ENCODE measurements at places on chromosomes 1 and 21.

- no peak for DNase-seq
Measured at GRCh38 chr1:6035719-6036118, 10.0 kb upstream of the KCNAB2 start.

GRCh38 chr1:171355727-171356126 lies 41.7 kb downstream of the FMO4 start:
- no peak for DNase-seq

DNA sequence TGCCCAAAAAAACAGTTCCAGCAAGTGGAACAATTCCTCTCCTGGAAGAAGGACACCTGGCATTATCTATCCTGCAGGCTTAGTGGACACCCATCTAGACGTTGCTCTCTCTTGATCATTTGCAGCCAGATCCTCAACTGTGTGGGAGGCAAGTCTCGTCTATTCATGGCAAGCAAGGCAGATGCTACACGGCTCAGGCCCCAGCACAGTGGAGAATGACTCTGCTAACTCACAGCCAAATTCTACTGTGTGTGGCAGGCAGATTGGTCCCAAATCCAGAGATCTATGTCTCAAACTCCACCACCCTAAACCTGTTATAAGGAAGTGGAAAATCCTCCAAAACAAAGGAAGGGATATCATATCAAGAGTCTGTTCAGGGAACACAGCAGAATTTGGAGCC lies 7.0 kb downstream of the TNNT2 start:
- DNase-seq, result no peak

DNA sequence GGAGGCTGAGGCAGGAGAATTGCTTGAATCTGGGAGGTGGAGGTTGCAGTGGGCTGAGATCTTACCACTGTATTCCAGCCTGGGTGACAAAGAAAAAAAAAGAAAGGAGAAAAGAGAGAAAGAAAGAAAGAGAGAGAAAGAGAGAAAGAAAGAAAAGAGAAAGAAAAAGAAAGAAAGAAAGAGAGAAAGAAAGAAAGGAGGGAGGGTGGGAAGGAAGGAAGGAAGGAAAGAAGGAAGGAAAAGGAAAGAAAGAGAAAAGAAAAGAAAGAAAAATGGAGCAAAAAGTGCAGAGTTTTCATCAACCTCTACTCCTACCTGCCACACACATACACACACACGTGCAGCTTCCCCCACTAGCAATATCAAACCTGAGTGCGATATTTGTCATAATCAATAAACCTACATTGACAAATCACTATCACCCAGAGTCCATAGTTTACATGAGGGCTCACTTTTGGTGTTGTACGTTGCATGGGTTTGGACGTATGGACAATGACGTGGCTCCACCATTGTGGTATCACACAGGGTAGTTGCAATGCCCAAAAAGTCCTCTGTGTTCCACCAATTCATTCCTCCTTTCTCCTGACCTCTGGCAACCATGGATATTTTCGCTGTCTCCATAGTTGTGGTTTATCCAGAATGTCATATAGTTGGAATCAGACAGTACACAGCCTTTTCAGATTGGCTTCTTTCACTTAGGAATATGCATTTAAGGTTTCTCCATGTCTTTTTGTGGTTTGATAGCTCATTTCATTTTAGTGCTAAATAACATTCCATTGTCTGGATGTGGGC lies 36.5 kb downstream of the EVA1C start:
- no peak for DNase-seq

DNA sequence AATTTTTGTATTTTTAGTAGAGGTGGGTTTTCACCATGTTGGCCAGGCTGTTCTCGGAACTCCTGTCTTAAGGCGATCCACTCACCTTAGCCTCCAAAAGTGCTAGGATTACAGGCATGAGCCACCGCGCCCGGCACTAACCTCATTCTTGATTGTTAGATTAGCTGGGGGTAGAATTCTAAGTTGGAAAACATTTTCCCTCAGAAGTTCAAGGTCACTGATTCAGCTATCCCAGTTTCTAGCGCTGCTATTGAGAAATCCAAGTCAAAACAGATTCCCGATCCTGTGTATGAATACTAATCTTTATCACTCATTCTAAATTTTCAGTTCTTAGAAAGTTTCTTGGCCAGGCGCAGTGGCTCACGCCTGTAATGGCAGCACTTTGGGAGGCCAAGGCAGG lies 24.4 kb upstream of the EFNA1 start:
- DNase-seq, result no peak

- DNase-seq, result no peak
Measured at GRCh38 chr1:48026275-48026674, 29.1 kb upstream of the TRABD2B start.

GRCh38 chr1:99820546-99820945 lies 29.6 kb upstream of the AGL start:
- DNase-seq, result peak; percentile 68

DNA sequence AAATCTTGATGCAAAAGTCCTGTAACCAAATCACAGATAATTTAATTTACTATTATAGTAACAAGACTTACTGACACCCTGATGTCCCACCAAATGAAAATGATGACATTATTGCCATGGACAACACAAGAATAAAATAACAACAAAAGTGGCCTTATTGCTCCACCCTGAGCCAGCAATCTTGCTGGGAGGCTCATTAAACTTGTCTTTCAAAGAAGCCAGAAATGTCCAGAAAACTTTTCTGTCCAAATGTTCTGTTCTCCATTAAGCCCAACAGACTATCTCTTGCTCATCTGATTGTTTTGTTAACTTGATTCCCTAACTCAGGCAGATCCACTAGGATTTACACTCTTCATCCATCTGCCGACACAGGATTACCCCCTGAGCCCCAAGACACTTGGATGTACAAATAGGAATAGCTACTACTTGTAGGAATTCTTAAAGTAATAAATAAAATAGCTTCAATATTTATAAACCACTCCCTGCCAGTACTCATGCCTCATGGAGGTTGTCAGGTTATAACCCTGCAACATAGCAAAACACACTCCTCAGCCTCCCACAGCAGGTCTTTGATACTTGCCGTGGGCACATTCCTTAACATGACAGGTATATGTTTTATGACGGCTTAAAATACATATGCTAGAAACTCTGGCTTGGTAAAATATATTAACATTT lies 84.9 kb downstream of the PTPN14 start:
- no peak for DNase-seq
